ENCODE measurements at places on chromosomes 12 and 14. TPM values are rescaled to one million over a fixed set of nuclear protein-coding genes. Genes with fewer than 3 reads are reported as not detected.

GRCh38 chr14:75068294-75069120 is 934 bp upstream of the ZC2HC1C start:
- no peak for DNase-seq

GRCh38 chr12:128444598-128444997 is 177.6 kb downstream of the TMEM132C start:
- no peak for DNase-seq

GRCh38 chr14:50901361-50901760 is 29.5 kb downstream of the ABHD12B start:
- no peak for DNase-seq

GRCh38 chr12:119393677-119394076 is 59.1 kb downstream of the CCDC60 start:
- DNase-seq, result no peak

- no peak for DNase-seq
Observed at GRCh38 chr14:106657460-106657859, 1131.1 kb downstream of the TMEM121 start.

Gene FSCB
- polyA plus RNA-seq, result not detected

Gene LMO3
- polyA plus RNA-seq, result not detected

All from BJ (cell line).